ENCODE measurements at places on chromosomes 7 and 10.
A peak's percentile ranks its signal among the peaks of the same experiment; 100 is the strongest.

DNA sequence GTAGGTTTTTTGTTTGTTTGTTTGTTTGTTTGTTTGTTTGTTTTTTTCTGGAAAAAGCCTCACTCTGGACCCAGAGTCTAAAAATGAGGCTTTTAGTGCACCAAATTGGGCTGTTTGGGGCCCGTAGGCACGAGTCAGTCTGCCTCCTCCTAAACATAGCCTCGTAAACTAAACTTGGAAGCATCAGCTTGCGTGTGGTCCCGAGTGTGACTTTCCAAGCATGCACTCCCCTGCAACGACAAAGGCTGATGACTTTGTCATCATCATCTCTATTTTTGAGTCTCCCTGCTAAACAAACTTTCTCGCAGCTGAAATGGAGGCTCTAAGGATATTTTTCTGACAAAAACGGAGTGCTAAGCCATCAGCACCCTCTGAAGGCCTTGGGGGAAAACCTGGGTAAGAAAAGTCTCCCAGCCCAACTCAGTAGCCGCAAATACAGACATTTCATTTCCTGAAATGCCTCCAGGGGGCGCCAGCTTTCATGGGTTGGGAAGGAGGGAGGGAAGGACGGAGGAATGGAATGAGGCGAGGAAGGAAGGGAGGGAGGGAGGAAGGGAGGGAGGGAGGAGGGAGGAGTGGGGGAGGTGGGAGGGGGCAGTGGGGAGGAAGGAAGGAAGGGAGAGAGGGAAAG is 245.9 kb downstream of the KCNMA1 start:
- peak; percentile 64 for DNase-seq

- no peak for DNase-seq
Observed at GRCh38 chr10:12511651-12512050, 162.3 kb downstream of the CAMK1D start.

- DNase-seq, result no peak
Observed at GRCh38 chr7:21999896-22000295, 54.2 kb upstream of the CDCA7L start.

DNA sequence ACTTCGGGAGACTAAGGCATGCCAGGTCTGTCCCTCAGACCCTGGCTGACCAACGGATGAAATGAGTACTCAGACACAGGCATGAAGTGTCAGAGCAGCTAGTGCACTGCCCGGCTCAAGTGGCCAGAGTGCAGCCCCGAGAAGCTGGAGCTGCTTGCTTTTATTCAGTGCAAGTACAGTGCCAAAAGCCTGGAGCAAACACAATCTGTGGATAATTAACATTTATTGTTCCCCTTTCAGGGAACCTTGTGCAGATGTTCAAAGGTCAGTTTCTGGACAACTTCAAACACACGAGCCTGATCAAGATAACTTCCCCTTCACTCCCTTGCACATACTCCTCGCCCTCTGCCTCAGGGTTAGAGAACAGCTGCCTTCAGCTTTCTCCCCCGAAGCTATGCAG is 7.9 kb upstream of the ATE1 start:
- DNase-seq, result no peak

- no peak for DNase-seq
Observed at GRCh38 chr10:19902456-19902855, 86.2 kb downstream of the PLXDC2 start.

DNA sequence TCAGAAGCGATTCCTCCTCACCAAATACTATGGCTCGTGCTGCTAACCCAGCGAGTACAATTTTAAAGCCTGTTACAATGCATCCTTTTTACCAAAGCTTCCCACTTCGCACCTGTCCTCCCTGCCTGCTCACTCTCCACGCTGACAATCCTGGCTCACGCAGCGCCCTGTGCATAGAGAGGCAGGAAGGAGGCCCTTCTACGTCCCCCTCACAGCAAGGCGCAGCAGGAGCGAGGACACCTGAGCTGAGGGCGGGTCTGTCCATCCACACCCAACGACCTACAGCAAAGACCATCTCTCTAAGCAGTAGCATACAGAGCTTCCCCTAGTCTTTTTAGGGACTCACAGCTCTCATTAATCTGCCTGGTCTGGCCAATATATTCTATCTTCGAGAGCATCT is 46.0 kb downstream of the MKI67 start:
- DNase-seq, result no peak

Measured in progenitor cell of endocrine pancreas (in vitro differentiated cells).